Hematopoietic multipotent progenitor cell treated with erythropoietin and hydrocortisone succinate and interleukin-3 and kit ligand, for 8 days (in vitro differentiated cells): ENCODE measurements at places on chromosomes 3 and 15.

GRCh38 chr15:62913246-62913645 is 129.3 kb upstream of the TPM1 start:
- no peak for DNase-seq

DNA sequence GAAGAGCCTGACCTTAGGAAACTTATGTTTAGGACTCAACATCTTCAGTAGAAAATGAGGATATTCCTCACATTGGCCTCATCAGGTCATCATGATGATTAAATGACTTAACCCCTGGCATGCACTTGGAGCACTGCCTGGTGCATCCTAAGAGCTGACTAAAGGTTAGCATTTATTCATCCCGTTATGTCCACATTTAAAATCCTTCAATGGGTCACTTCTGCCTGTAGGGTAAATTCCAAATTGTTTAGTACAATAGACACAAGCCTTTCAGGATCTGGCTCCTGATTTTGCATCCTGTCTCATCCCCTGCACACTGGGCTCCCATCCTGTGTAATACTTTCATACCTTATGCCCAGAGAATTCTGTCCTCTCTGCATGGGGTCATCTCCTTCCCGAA is 195.2 kb upstream of the MCTP2 start:
- no peak for DNase-seq

- DNase-seq = peak; percentile 63
These were observed 53.8 kb downstream of the SST start for GRCh38 chr3:187616307-187616972.

DNA sequence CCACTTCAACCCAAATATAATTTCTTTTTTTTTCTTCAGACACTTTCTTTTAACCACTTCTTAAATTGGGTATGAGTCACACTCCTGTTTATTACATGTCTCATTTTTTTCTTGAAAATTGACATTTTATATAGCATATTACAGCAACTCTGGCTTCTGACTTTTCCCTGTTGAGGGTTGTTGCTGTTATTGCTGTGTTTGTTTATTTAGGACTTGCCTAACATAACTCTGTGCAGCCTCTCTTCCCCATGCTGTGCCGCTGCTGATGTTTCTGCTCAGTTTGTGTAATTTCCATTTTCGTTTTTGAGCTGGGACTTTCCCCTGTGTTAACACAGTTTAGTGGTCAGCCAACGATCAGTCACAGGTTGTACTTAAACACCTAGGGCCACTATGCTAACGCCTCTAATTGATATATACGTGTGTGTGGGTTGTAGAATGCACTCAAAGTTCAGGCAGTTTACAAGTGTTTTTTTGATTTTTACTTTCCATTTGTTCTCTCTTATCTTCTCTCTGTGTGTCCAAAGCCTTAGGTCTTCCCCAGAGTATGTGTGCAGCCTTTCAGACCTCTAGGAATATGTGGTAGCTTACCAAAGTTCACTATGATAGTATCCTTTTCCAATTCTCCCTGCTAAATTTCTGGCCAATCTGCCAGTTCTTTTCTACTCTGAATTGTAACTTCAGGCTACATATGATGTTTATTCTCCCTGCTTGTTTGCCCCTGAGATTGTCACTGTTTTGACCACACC is 337.2 kb downstream of the ZBTB20 start:
- no peak for DNase-seq

- DNase-seq = no peak
These were observed 386.3 kb upstream of the NR2F2 start for GRCh38 chr15:95944193-95944592.

- DNase-seq = peak; percentile 90
These were observed 19.5 kb downstream of the SMAD6 start for GRCh38 chr15:66721501-66721937.

- no peak for DNase-seq
These were observed 303.0 kb downstream of the PLOD2 start for GRCh38 chr3:145857956-145858355.

DNA sequence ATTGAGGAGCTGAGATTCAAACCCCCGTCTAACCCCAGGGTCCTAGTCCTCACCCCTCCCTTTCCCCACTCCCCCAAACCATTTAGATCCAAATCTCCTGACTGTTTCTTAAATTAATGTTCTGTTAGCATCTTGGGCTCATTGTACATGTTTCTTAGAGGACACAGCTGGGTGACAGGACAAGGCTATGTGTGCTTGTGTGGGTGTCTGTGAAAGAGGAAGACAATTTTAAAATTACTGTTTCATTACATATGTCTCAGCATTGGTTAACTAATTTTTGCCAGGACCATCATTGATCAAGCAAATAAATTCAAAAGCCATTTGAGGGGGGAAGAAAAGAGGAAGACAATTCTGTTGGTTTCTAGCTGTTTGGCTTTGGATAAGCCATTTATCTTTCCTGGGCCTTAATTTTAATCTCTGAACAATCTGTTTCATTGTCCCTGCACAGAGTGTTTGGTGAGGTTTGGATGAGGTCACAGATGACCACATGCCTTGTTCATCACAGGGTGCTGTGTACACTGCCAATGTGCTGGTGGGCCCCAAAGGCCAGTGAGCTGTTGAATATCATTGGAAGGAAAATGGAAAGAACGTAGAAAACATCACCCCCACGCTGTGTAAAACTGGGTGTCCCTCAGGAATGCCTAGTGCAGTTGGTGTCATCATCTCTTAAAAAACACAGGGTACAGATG is 51.9 kb downstream of the RPLP1 start:
- no peak for DNase-seq

- DNase-seq = no peak
These were observed 1530.3 kb downstream of the SI start for GRCh38 chr3:163548015-163548414.

DNA sequence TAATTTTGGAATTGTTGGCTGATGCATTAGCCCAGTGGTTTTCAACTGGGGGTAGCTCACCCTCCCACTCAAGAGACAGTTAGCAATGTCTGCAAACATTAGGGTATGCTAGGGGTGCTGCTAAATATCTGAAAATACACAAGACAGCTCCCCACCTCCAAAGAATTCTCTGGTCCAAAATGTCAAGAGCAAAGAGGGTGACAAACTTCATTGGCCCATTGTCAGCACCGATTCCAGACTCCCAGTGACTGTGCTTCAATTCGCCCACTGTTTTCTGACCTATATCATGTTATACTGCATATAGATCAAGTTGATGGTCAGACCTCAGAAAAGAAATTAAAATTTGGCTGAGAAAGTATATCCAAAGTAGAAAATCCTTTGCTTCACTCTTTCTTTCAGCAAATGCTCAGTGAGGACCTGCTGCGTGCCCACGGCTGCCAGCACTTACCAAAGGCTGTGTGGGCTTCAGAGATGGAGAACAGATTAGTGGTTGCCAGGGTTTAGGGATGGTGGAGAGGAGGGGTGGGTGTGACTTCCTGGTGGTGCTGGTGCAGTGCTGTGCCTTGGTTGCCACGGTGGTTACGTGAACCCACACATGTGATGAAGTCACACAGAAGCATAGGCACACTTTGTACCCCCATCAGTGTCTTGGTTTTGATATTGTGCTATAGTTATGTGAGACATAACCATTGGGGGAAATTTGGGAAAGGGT is 204.0 kb downstream of the PLCL2 start:
- DNase-seq = no peak

- DNase-seq = no peak
These were observed 424.6 kb downstream of the ZBTB20 start for GRCh38 chr3:114722530-114722929.

- DNase-seq = no peak
These were observed 114.0 kb downstream of the FAM174B start for GRCh38 chr15:92541291-92542200.

GRCh38 chr3:168220556-168220955 is 124.8 kb upstream of the GOLIM4 start:
- no peak for DNase-seq

DNA sequence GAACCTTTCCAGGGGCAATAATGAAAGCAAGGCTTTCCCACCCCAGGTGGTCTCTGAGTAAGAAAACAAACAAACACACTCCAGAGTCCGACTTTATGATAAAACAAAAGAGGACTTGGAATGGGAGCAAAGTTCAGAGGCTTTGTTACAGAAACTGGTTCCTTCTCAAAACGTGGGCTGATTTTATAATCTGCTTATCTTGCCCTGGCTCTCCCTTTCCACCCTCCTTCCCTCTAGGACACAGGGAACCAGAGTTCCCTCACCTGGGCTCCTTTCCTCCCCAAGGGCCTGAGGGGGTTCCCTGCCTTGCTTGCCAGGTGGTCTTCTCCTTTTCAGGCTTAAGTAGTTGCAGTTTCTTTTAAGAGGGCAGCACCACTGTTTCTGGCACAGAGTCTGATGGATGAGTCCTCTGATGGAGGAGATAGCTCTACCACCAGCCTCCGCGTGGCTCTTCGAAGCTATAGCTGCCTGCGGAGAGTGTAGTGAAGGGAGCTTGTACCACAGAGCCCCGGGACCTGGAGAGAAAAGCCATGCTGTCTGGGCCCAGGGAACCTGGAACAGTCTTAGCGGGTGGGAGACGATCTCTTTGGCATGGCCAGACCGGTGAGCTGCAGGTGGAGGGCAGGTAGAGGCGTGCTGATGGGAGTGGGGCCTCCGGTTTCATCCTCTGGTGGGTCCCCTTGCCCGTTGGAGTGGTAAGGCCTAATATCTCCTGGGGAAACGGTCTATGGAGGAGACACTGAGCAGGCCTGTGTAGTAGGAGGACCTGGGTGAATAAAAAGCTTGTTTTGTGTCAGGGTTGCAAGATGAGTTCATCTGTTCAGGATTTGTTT is 68.7 kb downstream of the SMAD6 start:
- DNase-seq = no peak

- no peak for DNase-seq
These were observed 10.8 kb downstream of the NOX5 start for GRCh38 chr15:69025320-69025719.

DNA sequence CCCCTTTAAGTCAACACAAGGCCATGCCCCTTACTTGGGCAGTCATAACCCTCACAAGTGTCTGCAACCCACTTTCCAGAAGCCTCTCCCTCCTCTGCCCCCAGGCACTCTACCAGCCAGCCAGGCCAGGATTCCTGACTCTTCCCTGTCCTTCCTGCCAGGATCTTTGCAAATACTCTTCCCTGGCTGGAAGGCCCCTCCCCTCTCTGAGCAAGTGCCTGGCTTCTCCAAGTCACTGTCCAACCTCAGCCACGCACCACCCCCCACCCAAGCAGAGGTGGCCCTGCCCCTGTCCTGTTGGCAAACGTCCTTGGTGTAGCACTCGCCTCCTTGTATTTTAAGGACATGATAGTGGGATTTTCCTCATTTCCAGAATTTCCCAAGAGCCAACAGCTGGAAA is 54.7 kb upstream of the USP3 start:
- DNase-seq = no peak

GRCh38 chr3:264394-265156 is 68.0 kb downstream of the CHL1 start:
- DNase-seq = no peak

DNA sequence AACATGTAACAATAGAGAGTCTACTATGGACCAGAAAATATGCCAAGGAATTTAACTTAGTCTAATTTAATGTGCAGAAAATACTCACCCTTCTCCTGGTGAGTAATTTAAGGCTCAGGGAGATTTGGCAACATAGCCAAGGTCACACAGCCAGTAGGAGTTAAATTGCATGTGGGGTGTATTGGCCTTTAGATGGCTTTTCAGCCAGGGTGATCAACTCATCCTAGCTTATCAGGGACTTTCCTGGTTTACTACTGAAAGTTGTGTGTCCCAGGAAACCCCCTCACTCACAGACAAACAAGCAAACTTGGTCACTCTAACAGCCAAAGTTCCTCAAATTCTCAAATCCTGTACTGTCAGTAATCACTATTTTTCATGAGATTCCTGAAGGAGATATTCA is 2.6 kb upstream of the SLC9A9 start:
- no peak for DNase-seq

- DNase-seq = no peak
These were observed 28.5 kb downstream of the MFSD1 start for GRCh38 chr3:158830391-158830790.

- peak; percentile 56 for DNase-seq
These were observed 144.4 kb downstream of the DNAJB8 start for GRCh38 chr3:128322030-128323022.

DNA sequence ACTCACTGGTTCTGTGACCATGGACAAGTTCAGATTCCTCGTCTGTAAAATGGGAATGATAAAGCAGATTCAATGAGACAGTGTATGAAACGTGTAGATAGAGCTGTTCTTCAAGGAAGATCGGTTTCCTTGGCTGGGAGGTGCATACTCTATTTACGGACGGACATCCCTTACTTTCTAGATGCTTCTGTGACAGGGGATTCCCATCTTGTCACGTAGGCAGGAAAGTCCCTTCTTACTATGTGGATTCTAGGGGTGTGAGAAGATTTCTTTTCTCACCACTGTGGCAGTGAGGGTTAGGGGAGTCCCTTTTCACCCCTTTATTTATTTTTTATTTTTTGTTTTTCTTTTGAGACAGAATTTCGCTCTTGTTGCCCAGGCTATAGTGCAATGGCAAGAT is 180.9 kb upstream of the TBL1XR1 start:
- DNase-seq = no peak

DNA sequence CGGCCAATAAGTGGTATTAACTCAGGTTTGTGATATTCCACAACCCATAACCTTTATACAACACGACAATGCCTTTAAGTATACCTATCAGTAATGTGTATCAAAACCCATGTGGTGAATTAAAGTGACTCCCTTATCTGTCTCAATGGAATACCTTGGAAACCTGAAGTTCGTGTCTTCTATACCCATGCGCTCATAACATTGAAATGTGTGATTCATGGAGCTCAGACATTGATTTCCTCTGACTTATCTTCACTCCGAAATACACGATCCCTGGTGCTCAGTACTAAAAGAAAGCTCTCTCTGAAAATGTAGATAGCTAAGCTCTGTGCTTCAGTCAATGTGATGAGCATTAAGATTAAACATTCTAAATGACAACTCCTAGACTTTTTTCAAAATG is 140.3 kb downstream of the TBC1D5 start:
- no peak for DNase-seq

DNA sequence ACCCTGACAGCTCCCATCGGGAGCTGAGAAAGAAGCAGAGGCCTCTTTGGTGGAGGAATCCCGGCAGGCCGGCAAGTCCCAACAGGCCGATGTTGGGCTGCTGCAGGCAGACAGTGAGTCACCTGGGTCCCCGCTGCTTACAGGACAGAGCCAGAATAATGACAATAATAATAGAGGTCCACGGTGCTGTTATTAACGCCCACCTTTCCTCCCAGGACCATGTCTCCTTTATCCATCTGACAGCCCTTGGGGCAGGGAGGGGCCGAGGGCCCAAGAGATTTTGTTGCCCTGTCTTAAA is 29.3 kb upstream of the MAGEF1 start:
- no peak for DNase-seq

GRCh38 chr3:185687271-185687878 is 101.3 kb downstream of the SENP2 start:
- peak; percentile 20 for DNase-seq
